ENCODE measurements at places on chromosomes 5 and 9.

DNA sequence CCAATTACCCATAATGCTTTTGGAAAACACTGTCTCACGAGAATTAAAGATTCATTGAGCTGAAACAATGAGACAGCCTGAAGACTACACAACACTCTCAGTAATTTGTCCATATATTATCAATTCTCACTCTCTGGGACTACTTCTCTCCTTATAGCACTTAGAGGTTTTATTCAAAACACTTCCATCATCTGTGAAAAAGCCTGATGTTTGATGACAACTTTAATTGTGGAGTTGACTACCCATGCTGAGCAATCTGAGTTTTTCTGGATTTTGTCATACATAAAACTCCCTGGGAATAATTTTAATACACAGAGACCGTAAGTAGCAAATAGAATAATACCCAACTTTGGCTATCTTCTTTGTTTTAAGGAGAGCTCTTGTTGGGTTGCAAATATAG, 305.5 kb downstream of the EPB41L4A start:
- no peak for DNase-seq

- no peak for DNase-seq
Observed at GRCh38 chr9:81573415-81574321, 115.7 kb downstream of the TLE1 start.

DNA sequence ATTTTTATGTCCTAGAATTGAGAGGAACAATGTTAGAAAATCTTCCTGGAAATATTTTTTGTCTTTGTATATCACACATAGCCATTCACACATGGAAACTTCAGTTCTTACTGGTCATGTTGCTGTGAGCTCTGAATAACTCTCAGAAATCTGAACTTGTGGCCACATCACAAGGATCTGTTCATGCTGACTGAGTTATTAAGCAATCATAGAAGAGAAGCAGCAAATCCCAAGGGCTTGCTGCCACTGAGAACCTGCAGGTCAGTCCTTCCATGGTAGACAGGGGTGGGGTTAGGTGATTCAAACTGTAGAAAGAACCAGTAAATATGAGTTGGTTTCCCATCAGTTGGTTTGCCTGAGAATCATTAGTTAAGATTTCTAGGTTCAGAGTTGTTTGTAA, 27.6 kb downstream of the SGCD start:
- DNase-seq, result no peak

DNA sequence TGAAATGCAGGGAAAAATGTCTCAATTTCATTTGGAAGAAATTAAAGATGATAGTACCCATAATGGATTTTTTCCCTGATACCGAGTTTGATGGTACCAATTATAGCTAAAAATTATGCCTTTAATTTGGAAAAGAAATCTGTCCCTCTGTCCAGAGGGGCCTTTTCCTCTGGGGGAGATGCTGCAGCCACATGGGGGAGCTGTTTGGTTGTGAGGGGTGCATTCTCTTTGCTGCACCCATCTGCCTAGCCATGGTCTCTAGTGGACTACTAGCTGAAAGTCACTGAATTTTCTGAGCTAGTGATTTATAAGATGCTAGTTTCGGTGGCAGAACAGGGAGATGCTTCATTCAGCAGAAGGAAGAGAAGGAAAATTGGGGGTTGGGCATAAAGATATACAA, 9.6 kb downstream of the SEC61B start:
- no peak for DNase-seq

- DNase-seq, result no peak
Observed at GRCh38 chr5:151267491-151268260, 14.7 kb downstream of the GM2A start.

- DNase-seq, result no peak
Observed at GRCh38 chr9:114607671-114608524, 3.2 kb upstream of the TMEM268 start.

DNA sequence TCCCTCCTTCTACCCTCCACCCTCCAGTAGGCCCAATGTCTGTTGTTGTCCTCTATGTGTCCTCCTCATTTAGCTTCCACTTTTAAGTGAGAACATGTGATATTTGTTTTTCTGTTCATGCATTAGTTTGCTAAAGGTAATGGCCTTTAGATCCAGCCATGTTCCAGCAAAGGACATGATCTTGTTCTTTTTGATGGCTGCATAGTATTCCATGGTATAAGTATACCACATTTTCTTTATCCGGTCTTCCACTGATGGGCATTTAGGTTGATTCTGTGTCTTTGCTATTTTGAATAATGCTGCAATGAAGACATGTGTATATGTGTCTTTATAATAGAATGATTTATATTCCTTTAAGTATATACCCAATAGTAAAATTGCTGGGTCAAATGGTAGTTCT, 232.5 kb upstream of the PRR16 start:
- no peak for DNase-seq

- DNase-seq, result no peak
Observed at GRCh38 chr5:55437452-55437851, 97.3 kb downstream of the PLPP1 start.

- DNase-seq, result no peak
Observed at GRCh38 chr9:4864234-4864661, 71.5 kb downstream of the RCL1 start.

DNA sequence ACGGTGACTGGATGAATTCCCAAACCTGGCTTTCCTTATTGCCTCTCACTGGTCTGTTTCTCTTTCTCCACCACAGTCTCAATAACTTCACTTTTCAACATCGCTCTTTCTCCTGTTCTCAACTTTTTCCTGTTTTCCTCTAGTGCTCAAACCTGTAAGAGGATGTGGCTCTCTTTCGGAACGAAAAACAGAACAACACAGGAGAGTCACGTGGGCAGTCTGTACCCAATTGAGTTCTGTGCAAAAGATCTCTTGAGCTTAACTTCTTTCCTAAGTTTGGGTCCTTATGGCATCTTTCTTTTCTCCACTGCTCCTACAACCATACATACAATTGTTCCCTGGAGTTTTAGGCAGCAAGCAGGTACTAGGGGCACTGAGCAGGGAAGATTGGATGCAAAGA, 8.9 kb downstream of the HAVCR1 start:
- DNase-seq, result no peak

DNA sequence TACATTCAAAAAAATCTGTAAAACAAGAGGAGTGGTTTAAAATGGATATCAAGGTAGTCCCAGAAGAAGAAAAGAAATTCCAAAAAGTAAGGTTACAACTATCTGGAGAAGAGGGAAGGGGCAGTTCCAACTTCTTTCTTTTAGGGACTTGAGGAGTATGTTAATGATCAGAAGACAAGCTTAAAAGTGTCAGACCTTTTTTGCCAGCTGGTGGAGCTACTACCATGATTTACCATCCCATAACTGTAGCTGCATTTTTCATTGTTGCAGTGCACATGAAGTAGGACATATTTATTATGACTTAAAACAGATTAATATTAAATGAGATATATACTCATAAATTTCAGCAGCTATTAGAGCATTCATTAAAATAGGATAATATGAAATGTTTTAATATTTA, 158.5 kb upstream of the RGS7BP start:
- DNase-seq, result no peak

- no peak for DNase-seq
Observed at GRCh38 chr5:109703829-109704228, 14.1 kb downstream of the MAN2A1 start.

DNA sequence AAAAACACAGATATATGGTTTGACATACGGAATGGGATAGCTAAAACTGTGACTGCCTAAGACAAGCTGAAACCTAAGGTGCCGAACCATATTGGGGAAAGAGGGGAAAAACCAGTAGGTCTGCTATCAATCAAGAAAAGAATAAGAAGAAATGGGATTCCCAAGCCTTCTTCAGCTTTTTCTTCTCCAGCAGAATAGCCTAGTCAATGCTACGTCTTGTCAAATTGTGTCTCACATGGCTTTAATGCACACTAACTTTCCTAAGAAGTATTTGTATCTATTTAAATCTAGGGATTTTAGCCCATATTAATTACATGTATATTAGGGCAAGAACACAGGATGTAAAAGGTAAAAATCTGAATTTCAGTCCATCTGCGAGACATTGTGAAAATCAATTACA, 797 bp upstream of the FBXO38 start:
- DNase-seq, result no peak

GRCh38 chr5:132220491-132220890, 7.2 kb downstream of the P4HA2 start:
- DNase-seq, result no peak

DNA sequence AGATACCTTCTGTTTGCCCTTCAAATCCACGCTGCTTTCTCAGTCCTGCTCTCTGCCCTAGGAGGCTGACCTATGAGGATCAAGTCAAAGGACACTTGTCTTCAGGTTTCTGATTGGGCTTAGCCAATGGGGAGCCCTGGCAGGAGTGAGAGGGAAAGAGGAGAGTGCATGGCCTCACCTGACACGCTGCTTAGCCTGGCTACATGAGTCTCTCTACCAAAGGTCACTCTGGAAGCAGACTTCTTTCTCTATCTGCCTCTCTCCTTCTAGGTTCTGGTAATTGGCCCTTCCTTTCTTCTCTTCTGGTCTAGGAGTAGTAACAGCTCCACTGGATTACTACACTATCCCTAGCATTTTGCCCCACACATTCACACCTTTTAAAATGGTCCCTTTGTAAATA, 13.1 kb downstream of the ARSB start:
- no peak for DNase-seq

- no peak for DNase-seq
Observed at GRCh38 chr5:128432913-128433440, 105.1 kb downstream of the FBN2 start.

- DNase-seq, result no peak
Observed at GRCh38 chr5:135481387-135481786, 29.2 kb upstream of the TIFAB start.

DNA sequence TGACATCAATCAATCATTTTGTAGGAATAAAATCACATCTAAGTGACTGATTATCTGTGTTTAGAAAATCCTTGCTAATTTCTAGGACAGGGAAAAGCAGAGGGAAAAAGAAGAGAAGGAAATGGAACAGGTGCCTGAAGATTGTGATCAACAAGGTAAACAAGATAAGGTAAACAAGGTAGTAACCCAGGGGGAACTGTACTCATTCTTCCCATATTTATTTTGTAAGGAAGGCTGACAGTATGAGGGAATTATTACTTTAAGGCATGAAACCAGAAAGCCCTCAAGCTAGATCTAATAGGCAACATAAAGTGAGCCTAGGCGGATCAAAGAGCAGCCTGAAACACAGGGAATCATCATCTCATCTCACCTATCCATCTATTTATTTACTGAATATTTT, 231.1 kb downstream of the MLLT3 start:
- DNase-seq, result no peak

DNA sequence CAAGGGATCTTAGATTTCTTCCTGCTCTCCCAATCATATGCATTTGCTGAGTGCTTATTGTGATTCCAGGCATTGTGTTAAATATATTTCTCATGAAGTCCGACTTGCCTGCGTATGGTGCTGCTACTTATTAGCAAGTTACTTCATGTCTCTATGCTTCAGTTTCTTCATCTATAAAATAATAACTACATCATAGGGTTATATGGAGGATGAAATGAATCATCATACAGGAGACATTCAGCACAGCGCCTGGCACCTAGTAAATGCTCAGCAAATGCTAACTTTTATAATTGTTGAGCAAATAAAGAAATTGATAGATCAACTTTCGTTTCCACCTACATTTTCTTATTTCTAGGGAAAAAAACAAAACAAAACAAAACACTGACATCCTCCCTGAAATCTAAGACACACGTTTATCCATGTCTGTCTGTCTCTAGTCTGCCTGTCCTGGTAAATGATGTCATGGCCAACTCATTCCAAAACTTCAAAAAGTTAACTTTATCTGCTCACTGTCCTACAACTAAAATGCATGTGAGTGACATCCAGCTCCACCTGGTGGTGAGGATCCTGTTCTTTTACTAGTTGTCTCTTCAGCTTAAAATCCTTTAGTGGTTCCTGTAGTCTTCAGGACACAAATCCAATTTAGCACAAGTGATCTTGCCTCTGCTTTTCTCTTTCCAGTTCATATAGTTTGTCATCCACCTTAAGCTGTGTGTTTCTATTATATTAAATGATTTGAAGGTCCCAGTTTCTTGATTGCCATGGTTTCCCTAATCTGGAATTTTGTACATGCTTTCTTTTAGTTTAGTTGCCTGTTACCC, 27.7 kb downstream of the PPP3R2 start:
- no peak for DNase-seq

GRCh38 chr5:4980201-4980600, 159.9 kb upstream of the ADAMTS16 start:
- no peak for DNase-seq

DNA sequence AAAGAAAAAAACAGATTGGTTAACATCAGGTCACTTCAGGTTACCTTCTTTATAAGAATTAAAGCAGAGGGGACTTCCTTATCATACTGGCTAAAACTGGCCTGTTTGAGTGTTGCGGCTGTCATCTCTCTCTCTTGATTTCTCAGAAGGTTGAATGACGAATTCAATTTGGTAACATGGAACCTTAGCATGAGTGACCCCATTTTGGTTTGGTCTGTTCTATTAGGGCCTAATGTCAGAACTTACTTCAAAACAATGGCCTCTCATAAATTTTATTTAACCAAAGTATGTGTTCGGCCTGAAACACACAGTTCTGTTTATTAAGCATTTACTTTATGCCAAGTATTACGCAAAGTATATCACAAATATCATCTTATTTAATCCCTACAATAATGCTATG, 147.5 kb downstream of the CAAP1 start:
- no peak for DNase-seq

DNA sequence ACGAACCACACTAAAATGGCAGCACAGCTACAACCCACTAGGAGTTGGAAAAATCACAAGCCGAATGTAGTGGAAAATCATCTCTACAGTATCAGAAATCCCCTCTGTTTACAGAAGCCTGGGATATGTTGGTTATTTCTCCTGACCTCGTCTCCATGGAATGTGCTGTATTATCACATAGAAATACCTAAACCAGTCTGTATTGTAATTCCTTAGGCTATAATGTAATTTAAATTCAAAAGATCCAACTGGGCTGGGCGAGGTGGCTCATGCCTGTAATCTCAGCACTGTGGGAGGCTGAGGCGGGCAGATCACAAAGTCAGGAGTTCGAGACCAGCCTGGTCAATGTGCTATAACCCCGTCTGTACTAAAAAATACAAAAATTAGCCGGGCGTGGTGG, 244.8 kb upstream of the MPDZ start:
- DNase-seq, result no peak

GRCh38 chr5:56677690-56678305, 137.6 kb upstream of the MAP3K1 start:
- DNase-seq, result no peak

- DNase-seq, result no peak
Observed at GRCh38 chr9:77488439-77489126, 159.5 kb downstream of the GNA14 start.

DNA sequence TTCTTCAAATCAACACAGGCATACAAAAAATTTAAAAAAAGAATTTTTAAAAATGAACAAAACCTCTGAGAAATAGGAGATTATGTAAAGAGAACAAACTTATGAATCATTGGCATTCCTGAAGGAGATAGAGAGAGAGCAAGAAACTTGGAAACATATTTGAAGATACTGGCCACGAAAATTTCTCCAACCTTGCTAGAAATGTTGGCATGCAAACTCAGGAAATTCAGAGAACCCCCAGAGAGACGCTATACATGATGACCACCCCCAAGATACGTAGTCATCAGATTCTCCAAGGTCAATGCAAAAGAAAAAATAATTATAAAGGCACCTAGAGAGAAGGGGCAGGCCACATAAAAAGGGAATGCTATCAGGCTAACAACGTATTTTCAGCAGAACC, 472.5 kb downstream of the MTRR start:
- DNase-seq, result no peak

Data from effector CD4-positive, alpha-beta T cell (primary cell).